ENCODE measurements at places on chromosomes 6 and 20.
A peak's percentile ranks its signal among the peaks of the same experiment; 100 is the strongest.

GRCh38 chr20:39378776-39379175, 416.6 kb downstream of the DHX35 start:
- DNase-seq, result no peak

DNA sequence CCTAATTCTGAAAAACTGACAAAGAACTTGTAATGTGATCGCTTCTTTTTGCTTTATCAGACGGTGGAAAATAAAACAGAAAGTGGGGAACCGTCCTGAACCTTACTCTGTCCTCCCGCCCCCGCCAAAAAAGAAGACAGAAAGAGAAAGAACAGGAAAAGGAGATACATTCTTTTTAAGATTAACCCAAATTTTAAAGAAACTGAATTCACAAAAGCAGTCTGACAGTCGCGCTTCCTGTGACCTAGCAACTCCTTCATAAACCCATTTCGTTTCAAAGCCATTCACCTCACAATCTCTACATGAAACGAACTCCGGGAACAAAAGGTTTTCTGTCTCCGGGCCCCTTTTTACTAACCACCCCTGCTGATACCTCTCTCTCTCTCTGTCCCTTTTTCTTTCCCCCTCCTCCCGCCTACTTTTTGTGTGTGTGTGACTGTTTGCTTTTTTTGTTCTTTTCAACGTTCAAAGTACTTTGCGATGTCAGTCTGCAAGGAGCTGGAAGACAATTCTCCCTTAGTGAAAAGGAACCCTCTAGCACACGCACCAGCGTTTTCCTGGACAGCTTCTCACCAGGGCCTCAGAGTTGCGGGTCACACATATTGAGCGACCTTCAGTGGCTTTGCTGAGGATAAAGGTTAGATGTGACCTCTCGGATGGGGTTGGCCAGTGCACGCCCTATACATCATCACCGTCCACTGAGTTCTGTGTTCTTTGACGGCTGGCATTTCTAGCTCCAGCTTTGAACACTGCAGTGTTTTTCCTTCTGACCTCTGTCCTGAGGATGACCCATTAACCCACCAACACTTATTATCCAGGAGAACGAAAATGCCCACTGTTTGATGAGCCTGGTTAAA, 530 bp upstream of the NEDD9 start:
- DNase-seq, result peak; percentile 82

- no peak for DNase-seq
These were observed 18.2 kb downstream of the VTA1 start for GRCh38 chr6:142165227-142165626.

GRCh38 chr6:154909821-154910220, 85.3 kb upstream of the TIAM2 start:
- no peak for DNase-seq

All from NCI-H1417 (cell line).